H4 (cell line): ENCODE measurements at places on chromosomes 2 and 18.

GRCh38 chr2:189116087-189116486, 63.5 kb downstream of the COL5A2 start:
- DNase-seq, result no peak

DNA sequence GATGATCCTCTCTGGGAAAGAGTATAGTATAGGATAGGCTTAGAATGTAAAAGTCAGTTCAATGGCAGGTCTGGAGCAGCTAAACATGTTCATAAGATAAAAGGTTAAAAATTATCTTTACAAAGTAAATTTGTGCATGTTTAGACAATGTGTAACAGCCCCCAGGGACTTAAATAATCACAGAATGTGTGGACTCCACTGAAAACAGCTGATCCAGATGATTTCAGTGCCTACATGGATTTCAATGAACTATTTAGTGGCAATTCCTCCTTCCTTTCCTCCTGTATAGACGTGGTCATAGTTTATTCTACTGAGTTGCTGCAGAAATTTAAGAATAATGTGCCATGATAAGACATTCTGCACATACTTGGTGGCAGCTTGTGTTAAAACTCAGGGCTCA, 42.9 kb downstream of the ARHGEF33 start:
- no peak for DNase-seq

- DNase-seq, result no peak
These were observed 17.8 kb upstream of the KCNK3 start for GRCh38 chr2:26674771-26675170.

DNA sequence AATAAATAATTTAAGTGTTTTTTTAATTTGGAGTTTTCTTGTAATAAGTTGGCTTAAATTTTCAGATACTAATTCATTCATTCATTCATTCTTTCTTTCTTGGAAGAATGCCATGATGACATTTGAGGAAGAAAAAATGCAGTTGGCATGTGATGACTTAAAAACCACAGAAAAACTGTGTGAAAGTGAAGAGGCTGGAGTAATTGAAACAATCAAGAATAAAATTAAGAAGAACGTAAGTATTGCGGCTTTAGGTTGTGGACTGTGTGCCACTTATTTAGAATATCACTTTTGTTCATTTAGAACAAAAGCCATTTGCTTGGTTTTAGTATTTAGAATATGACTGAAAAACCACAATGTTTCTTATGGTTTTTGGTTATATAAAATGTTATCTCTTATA, 51.4 kb downstream of the TTC39C start:
- DNase-seq, result no peak

- DNase-seq, result no peak
These were observed 583.1 kb upstream of the HS6ST1 start for GRCh38 chr2:128901572-128902391.

DNA sequence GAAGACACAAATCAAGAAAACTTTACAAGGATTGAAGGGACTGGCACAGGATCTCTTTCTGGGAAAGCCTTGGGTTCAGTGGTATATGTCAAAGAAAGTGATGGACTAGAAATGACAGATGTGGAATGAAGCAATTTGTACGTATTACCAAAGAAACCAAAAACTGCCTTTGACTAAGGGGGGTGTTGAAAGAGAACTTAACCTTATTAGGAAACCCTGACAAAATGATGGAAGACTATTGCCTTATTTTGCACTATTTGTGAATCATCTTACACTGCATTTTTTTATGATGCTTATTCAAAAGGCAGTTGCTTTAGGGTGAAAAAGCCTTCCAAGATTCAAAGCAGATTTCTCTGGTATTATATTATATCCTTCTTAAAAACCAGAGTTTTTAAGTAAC, 4.0 kb downstream of the TSGA10 start:
- no peak for DNase-seq

- no peak for DNase-seq
These were observed 17.2 kb downstream of the SULT1C2 start for GRCh38 chr2:108305901-108306300.

GRCh38 chr2:123163398-123163797, 861.7 kb upstream of the CNTNAP5 start:
- DNase-seq, result no peak

- no peak for DNase-seq
These were observed 267.9 kb downstream of the NYAP2 start for GRCh38 chr2:225667445-225667844.

DNA sequence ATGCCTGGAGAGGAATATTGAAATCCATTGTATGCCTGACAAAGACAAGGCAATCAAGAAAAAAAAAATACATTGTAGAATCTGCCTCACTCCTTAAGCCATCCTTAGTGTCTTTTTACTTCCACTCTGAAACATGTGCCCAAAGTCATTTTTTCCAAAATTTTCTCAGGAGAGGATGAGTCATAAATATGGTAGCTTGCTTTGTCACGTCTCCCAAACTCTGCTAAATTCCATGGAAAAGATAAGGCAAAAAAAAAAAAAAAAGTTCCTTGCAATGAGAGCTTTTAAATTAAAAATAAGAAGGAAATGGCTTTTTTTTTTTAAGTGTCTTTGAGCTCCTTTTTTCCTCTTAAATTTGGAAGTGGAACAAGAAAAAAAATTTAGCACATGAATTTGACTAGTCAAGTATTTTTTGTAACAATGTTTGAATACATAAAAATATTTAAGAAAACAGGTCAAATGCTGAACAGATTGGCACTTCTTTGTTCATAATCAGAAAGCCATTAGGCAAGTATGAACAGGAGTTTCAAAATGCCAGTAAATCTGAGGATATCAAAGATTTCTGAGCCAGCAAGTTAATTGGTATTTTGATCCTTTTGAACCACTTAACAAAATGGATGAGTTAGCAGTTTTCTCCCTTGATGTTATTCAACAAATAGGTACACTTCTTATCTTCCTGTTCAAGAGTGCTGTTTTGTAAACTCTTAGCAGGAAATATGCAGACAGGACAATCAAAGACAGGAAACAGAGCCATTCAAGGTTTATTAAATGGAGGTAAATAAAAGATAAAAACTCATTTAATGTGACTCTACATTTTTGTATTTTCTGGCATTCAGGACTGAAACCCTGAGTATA, 247.3 kb upstream of the SP5 start:
- no peak for DNase-seq

DNA sequence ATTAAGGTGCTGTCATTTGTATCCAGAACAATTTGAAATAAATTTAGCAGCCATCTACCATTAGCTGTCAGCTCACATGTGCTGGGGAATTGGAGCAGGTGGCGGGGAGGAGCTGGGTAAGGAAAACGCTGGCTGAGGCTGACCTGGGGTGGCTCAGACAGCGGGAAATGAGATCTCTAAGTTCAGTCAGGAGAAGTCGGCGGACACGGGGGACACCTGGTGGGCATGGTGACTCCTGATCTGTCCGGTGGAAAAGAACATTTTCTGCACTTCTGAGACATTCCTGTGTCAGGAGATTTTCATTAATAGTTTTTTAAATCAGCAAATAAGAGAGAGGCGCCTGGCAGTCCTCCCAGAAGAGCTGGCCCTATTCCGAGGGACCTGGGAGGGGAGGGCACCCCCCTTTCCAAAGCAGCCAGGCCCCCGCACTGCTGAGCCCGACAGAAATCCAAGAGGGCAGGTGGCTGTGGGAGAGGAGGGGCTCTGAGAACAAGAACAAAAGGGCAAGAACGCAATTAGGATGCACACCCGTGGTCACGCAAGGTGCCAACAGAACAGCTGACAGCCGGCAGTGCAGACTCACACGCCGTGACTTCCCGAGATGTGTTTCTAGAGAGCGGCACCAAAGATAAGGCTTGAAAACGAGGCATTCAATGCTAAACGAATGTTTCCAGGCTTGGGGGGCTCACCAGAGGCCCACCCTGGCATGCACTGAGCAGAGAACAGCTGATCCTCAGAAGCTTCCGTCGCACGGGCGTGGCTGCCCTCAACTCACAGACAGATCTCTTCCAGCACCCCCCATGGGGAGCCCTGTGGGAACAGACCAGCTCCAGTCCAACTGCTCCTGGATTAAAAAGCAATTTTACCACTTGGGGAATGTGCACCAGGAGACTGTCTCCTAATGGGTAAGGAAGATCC, 26.4 kb downstream of the SLC66A2 start:
- DNase-seq, result no peak

- no peak for DNase-seq
These were observed 18.9 kb downstream of the KRTCAP3 start for GRCh38 chr2:27461118-27461517.

- no peak for DNase-seq
These were observed 1.9 kb upstream of the STAT4 start for GRCh38 chr2:191152482-191153240.

DNA sequence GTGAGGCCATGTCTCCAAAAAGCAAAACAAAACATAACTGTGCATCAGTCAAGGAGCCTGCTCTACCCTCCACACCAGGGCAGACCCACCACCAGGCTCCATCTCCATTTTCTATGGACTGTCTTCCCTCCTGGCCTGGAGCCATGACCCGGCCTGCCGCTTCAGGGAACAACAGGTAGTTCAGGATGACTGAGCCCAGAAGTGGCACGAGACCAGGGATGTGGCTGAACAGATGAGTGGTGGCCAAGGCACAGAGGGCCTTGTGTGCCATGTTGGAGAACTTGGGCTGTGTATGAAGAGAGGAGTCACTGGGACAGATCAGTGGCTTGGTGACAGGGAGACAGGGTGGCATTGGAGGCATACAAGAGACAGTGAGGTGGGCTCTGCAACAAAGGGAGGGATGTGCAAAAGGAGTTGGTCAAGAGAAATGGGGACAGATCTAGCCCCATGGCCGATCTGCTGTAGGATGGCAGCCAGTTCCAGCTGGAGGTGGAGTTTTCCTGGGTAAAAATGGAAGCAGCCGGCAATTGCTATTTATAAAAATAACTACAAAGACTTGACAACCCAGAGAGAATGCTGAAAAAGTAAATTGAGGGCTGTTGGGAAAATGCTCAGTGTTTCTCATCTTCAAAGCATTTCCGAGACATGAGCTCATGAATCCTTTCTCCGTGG, 35.0 kb downstream of the TMEM177 start:
- DNase-seq, result no peak

GRCh38 chr2:128622371-128622770, 303.7 kb upstream of the HS6ST1 start:
- no peak for DNase-seq

GRCh38 chr2:101518578-101519492, 43.9 kb upstream of the RFX8 start:
- peak; percentile 68 for DNase-seq

- no peak for DNase-seq
These were observed 8.0 kb downstream of the CYRIA start for GRCh38 chr2:16657671-16658070.

- no peak for DNase-seq
These were observed 11.1 kb downstream of the PDE1A start for GRCh38 chr2:182415771-182416170.

GRCh38 chr2:105779394-105779793, 34.7 kb downstream of the NCK2 start:
- DNase-seq, result no peak

DNA sequence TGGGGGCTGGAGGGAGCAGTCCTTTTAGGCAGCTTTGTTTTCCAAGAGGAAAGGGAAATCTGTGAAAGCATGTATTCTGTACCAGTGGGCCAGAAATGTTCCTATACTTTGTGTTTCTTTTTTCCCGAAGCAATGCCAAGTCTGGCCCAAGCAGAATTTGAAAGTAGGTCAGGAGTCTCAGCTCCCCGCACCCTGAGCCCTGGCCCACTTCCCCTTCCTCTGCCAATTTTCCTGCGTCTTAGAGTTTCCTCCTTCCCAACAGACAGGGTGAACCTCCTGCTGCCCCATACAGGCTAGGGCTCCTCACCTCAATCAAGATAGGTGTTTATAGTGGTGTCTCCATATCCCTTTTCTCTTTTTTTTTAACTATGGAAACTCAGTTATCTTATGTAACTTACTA, 65.3 kb downstream of the KCTD18 start:
- no peak for DNase-seq

DNA sequence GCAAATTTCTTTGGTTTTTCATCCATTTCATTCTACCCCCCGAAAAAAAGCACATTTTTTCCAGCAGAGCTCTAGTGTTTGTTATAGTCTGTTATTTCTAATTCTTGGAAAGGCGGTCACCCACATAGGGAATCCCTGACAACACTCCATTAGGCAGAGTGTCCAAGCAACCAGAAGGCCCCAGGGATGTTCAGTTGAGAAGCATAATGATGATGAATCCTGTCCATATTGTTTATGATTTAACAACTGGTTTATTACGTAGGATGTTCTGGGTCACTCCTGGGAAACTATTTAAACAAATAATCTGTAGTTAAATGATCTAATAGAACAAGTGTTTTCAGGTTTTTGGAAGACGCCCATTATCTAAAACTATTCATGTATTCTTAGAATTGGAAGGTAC, 388.7 kb downstream of the TNS1 start:
- no peak for DNase-seq

DNA sequence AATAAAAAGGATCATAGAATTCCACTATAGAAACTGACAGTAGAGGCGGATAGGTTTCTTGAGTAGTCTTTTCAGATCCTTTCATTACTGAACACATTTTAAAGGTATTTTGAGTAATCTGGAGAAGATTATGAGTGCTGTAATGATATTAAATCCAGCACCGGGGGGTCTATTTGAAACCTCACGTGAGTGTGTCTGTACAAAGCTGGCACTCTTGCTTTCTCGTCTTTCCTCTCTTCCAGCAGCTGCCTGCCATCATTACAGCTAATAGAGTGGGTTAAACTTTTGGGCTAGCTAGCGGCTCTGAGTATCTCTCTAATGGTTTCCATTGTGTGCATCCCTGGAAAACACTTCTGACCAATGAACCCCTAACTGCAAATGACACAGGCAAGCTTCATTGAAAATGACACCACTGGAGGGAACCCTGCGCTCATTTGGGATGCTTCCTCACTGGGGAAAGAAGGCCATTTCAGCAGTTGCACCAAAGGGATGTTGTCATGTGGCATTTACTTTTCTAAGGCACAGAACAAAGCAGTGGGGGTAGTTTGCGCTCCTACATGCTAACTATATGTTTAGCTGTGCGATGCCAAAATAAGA, 101.0 kb downstream of the HRH4 start:
- DNase-seq, result no peak

- no peak for DNase-seq
These were observed 127.4 kb downstream of the DPP4 start for GRCh38 chr2:161946489-161947107.

DNA sequence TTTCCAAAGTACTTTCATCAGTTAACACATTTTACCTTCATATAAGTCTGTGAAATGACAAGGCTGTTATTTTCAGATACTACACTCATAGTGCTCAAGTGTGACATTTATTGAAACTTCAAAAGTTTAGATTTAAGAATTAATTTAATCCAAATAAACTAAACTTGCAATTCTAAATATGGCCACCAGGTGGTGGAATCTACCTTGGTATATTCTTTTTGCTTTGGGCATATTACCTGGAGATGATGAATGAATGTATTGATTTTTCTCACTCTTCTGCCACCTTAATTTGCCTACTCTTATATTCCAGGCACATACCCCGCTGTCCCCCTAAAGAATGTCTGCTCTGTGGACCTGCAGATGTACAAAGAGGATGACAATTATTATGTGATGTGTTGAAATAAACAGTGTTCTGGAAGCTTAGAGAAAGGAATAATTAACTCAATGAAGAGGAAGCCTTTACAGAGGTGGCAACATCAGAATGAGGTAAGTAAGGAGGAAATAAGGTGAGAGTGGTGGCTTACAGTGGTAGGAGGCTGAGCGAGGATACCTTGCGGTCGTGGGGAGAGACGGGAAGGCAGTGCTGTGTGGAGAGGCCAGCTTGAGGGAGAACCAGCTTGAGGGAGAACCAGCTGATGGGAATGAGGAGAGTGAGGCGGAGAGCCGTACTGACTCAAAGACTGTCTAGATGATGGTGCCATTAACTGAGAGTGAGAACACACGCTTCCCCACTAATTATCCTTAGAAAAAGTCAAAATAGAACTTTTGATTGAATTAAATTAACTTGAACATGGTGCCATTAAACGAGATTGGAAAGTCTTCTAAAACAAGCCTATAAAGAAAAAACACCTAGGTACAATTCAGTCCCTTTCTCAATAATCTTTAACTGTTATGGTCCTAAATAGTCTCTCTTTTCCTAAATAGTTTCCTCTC, 179.5 kb downstream of the CELF4 start:
- no peak for DNase-seq
